NCI-H446 (cell line): ENCODE measurements at places on chromosomes 4 and X.

DNA sequence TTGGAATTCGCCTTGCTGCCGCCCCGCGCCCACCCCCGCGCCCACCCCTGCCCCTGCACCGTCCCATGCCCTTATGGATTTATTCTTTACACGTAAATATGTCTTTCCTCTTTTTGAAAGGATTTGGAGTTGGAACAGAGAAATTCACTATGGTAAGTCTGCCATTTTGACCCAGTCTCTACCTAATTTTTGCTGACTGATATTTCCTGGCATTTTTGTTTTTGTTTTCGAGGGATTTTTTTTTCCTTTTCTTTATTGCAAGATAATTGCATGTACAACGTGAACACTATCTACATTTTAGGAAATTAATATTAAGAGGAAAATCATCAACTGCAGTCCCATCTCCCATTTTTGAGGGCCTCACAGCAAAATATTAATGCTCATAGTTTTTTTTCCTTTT, 468 bp upstream of the SPIN2B start:
- DNase-seq: no peak

DNA sequence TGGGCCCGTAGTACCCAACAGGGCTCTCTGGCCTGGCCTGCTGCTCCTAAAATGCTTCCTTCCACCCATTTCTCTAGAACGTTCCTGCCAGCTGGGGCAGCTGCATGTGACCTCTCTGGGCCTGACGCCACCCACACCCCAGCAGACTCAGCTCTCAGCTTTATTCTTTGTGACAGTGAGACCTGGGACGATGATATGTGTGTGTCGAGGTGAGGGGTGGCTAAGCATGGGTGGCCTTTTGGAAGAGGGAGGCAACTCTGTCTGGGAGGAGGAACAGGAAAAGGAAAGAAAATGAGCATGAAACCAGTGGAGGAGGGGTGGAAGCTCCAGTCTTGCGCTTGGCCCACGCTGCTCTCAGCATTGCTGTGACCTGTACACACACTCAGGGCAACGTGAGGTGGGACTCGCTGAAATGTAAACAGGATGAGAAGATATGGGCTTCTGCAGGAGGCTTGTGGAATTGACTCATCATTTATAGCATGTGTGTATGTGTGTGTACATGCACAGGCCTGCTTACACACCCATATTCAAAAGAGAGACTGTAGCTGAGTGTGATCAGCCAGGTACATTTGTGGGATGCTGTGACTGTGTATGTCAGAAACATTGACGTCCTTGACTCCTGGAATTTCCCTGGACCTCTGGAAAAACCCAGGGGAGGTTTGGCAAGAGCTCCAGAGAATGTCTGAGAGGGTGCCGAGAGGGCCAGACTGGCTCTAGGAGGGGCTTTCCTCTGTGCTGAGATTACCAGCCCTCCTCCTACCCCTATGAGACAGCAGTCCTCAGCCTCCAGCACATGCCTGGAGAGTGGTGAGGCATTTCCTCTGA, 137.9 kb downstream of the PJA1 start:
- DNase-seq: no peak

- no peak for DNase-seq
Observed at GRCh38 chr4:146834263-146835034, 111.2 kb downstream of the TTC29 start.

- peak; percentile 72 for DNase-seq
Observed at GRCh38 chr4:111630705-111631104, 514.5 kb upstream of the FAM241A start.

DNA sequence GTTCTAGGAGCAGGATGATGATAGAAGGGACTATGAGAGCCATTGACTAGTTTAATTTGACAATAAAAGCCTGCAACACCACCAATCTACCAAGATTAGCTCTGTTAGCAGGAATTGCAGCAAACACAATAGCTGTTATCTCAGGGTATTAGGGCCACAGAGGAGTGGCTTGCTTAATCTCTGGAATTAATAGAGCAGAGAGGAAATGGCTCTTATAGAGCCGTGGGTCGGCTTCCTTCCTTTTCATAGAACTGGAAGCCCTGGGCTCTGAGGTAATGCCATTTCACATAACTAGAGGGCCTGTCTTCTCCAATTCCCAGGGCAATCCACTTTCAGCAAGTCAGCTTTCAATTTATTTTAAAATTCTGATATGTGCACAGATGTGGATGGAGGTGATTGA, 83.0 kb downstream of the MAMLD1 start:
- DNase-seq: no peak

- no peak for DNase-seq
Observed at GRCh38 chr4:84722720-84723119, 139.8 kb downstream of the CDS1 start.

GRCh38 chr4:176949029-176949428, 156.3 kb upstream of the VEGFC start:
- no peak for DNase-seq

GRCh38 chr4:48093991-48094416, 40.0 kb downstream of the TXK start:
- DNase-seq: no peak

- no peak for DNase-seq
Observed at GRCh38 chr4:20938204-20938603, 237.9 kb downstream of the PACRGL start.

- DNase-seq: no peak
Observed at GRCh38 chr4:39873823-39874222, 103.9 kb downstream of the PDS5A start.

GRCh38 chr4:107292979-107293378, 256.9 kb upstream of the DKK2 start:
- no peak for DNase-seq

DNA sequence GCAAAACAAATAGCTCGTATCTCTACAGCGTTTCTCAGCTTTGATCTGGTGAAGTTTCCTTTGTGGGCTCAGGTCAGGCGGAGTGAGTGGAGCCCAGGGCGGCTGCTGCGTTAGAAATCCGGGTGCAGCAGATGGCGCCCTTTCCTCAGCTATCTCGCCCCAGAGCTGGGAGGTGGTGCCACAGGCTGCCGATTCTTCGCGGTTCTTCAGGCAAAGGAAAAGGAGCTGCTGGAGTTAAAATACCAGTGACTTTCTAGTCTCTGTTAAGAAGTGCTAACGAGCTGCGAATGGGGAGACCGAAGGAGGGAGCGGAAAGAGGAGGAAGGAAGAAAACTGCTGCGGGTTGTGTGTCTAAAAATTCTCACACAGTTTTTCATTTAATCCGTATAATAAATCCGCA, 114.6 kb downstream of the CPE start:
- DNase-seq: no peak

GRCh38 chrX:2517055-2517454, 16.3 kb upstream of the DHRSX start:
- no peak for DNase-seq

DNA sequence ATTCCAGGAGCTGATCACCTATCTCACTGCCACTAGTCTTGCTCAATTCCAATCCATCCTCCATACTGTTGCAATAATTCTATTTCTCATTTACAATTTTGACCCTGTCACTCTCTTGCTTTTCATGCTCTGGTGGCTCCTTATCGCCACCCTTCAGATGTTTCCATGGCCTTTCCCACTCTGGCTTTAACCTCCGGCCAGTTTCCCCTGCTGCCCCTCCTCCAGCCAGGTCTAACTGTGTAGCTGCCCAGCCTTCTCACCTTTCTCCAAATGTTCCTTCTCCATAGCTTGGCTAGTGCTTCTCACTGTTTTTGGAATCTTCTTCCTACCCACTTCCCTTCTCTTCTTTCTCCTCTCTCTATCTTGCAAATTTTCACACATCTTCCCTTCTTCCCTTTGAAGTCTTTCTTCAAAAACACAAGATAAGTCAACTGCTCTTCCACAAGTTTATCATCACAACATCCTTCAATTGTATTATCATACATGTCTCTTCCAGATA, 153.8 kb downstream of the COL25A1 start:
- DNase-seq: no peak

DNA sequence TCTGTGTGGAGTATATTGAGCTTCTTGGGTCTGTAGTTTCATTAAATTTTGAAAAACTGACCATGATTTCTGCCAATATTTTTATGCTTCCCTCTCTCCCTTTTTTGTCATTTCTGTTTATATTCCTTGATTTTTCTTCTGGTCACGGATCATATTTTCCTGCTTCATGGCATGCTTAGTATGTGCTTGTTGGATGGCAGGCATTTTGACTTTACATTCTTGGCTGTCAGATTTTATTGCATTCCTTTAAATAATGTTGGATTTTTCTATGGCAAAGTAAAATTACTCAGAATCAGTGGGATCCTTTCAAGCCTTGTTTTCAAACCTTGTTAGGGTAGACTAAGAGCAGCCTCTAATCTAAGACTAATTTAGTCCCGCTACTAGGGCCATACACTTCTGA, 531.8 kb downstream of the IL15 start:
- DNase-seq: no peak

GRCh38 chr4:113637823-113638561, 123.5 kb downstream of the CAMK2D start:
- DNase-seq: no peak

GRCh38 chr4:52687696-52688095, 28.6 kb upstream of the USP46 start:
- DNase-seq: no peak

- no peak for DNase-seq
Observed at GRCh38 chr4:6643141-6643847, 2.8 kb downstream of the MRFAP1 start.

DNA sequence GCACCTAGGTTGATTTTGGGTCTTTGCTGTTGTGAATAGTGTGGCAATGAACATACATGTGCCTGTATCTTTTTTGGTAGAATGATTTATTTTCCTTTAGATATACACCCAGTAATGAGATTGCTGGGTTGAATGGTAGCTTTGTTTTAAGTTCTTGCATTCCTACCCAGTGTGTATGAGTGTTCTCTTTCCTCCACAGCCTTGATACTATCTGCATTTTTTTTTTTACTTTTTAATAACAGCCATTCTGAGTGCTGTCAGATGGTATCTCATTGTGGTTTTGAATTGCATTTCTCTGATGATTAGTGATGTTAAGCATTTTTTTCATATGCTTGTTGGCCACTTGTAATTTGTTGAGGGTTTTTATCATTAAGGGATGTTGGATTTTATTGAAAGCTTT, 351.8 kb upstream of the GNPDA2 start:
- no peak for DNase-seq

GRCh38 chr4:11485926-11486325, 57.2 kb upstream of the HS3ST1 start:
- no peak for DNase-seq

GRCh38 chrX:11648705-11649519, 16.8 kb downstream of the ARHGAP6 start:
- DNase-seq: no peak

DNA sequence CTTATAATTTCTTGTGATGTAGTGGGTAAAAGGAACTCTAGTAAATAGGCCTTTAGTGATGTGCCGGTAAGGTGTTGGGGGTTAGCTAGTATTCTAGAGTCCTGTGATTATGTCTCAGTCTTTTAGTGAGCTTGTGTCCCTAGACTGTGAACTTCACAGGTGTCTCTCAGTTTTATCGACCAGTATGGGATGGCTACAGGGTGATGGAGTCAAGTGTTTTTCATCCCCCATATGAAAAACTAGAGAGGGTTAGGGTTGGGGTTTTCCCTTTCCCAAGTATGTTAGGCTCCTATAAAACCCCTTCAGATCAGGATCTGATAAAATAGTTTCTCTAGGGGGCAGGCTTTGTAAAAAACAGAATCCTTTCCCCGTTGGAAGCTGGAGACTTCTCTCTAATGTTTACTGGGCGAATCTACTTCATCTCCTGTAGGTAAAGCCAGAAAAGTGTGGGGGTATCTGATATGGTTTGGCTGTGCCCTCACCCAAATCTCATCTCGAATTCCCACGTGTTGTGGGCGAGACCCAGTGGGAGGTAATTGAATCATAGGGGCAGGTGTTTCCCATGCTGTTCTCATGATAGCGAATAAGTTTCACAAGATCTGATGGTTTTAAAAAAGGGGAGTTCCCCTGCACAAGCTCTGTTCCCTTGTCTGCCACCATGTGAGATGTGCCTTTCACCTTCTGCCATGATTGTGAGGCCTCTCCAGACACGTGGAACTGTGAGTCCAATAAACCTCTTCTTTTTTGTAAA, 120.8 kb downstream of the DTHD1 start:
- no peak for DNase-seq

GRCh38 chrX:13014111-13015096, 30.0 kb downstream of the FAM9C start:
- DNase-seq: no peak

DNA sequence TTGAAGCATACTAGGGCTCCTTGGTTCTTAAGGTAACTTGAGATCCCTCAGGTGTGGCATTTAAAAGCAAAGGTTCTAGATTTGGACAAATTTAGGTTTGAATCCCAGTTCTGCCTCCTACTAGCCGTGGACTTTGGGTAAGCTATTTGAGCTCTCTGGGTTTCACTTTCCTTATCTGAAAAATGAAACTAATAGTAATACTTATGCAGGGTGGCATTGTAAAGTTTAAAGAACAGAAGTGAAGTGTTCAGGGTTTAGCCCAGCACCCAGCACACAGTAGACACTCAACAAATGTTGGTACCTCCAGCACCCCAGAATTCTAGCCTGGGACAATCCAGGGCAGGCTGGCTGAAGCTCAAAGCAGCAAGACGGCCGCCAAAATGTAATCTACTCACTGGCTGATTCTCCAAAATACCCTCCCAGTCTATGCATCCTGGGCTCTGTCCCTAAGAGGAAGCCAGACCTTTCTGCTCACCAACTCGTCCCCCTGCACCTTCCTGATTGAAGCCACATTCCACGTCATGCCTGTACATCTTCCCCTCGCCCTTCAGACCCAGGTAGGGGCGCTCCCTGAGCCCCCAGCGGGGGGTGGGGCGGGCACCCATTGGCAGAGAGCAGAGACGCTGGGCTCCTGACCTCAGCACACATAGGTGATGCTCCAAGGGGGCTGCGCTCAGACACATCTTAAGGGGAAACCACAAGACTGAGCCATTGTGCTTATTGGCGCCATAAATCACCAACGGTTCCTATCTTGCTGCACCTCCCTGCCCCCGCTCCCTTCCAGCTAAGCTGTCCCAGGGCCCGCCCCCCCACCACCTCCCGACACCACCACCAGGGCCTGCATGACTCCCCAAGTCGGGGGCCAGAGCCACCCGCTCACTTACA, 160.6 kb downstream of the BCOR start:
- DNase-seq: no peak

DNA sequence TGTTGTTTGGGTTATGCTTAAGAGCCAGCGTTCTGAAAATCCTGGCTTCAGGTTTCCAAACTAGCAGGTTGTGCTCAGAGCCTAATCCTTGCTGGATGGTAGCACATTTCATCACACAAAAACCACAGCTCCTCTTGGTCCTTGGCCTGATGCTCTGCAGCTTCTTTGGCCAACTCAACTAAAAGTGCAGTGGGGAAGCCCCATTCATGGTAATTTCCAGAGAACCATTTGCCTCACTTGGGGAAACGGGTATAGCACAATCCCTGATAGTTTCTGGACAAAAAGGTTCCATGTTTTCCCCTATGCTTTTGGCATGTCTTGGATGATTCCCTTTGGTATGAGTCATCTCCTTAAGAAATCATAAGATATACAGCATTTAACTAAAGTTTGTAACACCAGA, 78.7 kb downstream of the SYNPO2 start:
- DNase-seq: no peak
